ENCODE measurements at places on chromosomes 6 and 20.

DNA sequence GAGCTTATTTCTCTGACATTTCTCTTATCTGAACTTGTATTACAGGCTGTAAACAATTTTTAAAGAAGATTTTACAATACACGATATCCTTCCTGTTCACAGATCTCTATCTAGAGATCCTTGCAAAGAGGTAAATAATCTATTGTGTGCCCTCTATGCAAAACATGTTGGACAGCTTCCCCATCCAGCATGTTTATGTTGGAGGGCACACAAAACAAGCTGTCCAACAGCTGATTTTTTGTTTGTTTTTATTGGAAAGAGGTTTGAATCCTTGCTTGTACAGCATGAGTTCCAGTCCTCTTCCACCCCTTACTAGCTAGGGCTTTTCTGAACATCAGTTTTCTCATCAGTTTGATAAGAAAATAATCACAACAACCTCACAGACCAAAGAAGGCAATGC is 62.3 kb upstream of the SYNDIG1 start:
- no peak for DNase-seq

- no peak for DNase-seq
These were observed 60.4 kb upstream of the CCN2 start for GRCh38 chr6:132011582-132011981.

DNA sequence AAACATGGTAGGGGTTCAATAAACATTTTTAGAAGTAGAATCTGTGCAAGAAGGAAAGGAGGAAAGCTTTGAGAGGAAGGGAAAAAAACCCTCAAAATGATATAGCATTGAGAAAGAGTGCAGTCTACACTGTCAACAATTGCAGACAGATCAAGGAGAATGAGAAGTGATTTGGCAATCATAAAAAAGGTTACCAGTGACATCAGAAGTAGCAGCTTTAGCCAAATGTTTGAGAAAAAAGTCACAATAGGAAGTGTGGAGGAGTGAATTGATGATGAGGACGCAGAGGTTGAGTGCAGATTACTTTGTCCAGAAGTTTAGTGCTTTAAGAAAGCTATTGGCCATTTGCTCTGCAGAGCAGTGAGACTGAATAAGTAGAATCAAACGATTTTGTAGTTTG is 155.0 kb downstream of the GJA1 start:
- no peak for DNase-seq

DNA sequence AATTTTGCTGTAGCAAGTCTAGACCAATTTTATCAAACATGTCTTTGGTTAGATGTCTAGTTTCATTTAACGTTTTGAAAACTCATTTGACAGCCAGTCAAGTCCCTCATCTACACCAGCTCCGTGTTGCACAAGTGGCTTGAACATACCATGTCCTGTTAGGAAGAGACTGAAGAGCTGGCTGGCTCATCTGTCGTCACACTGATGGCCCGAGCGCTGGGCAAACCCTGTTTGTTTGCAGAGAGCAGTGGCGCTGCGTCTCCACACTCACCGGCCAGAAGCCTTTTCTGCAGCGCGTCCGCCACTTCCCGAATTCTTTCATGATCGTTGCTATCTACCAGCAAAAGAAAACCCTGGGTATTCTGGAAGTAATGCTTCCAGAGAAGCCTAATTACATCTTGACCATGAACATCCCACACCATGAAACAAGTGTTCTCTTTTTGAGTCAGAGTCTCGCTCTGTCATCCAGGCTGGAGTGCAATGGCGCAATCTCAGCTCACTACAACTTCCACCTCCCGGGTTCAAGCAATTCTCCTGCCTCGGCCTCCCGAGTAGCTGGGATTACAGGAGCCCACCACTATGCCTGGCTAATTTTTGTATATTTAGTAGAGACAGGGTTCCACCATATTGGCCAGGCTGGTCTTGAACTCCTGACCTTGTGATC is 10.7 kb upstream of the TCFL5 start:
- no peak for DNase-seq

GRCh38 chr20:12617076-12617475 is 391.7 kb upstream of the SPTLC3 start:
- no peak for DNase-seq

- DNase-seq: peak; percentile 7
These were observed 36.4 kb upstream of the SLC17A4 start for GRCh38 chr6:25717866-25718740.

Measured in NCI-H460 (cell line).